ENCODE measurements at places on chromosomes 16 and 17.

- DNase-seq: no peak
Measured at GRCh38 chr17:40844671-40845107, 22.3 kb upstream of the KRT10 start.

GRCh38 chr16:57732037-57732436 lies 3.5 kb upstream of the KATNB1 start:
- DNase-seq: no peak

GRCh38 chr17:263271-263670 lies 81.8 kb upstream of the DOC2B start:
- peak; percentile 5 for DNase-seq

DNA sequence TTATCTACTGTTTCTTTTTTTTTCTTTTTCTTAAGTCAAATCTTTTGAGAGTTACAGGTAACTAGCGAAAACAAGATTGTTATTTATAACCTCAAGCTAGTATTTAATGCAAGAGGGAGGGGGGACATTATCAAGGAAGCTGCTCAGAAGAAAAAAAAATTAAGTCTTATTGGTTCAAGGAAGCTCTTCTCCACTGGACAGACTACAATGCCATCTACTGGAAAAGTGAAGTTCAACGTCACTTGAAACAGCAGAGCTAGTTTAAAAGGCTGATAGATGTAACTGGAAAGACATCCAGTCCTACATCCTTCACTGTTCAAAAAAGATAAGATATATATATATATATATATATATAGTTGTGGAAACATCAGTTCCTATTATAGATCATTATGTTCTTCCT lies 418.0 kb upstream of the PSMD7 start:
- DNase-seq: no peak

DNA sequence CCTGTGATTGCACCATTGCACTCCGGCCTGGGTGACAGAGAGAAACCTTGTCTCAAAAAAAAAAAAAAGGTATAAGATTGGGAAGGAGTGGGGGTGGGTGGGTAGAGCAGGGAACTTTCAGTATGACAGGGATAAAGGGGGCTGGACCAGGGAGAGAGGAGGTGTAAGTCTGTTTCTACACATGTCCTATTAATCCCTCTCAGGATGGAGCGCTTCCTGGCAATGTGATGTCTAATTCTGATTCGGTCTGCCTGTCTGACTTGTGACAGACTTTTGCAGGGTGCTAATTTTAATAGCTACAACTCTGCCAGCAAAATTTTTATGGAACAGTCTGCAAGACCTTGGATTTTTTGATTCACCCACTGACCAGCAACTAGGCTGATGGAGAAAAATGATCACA lies 53.8 kb upstream of the SLC25A19 start:
- no peak for DNase-seq

Data from activated CD8-positive, alpha-beta memory T cell treated with anti-CD3 and anti-CD28 coated beads, Interleukin-2, amount 50 U/mL, for 4 hours (primary cell).